B cell (primary cell): ENCODE measurements at places on chromosomes 3 and 15. TPM values are rescaled to one million over a fixed set of nuclear protein-coding genes. Genes with fewer than 3 reads are reported as not detected.

DNA sequence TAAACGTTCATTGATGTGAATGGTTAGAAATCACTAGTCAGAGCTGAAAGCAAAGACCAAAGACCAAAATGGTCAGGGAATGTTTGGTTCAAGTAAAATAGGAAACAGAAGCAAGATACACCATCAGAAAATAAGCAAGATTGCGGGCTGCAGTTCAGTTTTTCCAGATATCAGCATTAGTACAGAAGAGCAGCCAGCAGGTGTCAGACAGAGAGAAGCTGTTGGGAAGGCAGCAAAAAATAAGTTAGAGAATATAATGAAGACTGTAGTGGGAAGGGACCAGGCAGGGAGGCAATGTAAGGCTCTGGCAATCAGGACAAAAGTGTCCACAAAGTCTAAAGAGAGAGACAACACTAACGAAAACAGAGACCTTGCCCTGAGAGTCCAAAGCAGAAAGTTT, 639.4 kb upstream of the NAALADL2 start:
- no peaks in the 10 kb centered on the region for H3K27me3 ChIP-seq
- no peak for DNase-seq
- no peaks in the 10 kb centered on the region for H3K36me3 ChIP-seq

Gene CNTN4
- 0.05 TPM in 1 of 2 replicates, not detected in the other for total RNA-seq

GRCh38 chr15:40118473-40118872, 9.8 kb upstream of the BMF start:
- H3K4me3 ChIP-seq, result no peak overlapping the region
- H3K27me3 ChIP-seq, result no peaks in the 10 kb centered on the region
- no peak overlapping the region for H3K27ac ChIP-seq

DNA sequence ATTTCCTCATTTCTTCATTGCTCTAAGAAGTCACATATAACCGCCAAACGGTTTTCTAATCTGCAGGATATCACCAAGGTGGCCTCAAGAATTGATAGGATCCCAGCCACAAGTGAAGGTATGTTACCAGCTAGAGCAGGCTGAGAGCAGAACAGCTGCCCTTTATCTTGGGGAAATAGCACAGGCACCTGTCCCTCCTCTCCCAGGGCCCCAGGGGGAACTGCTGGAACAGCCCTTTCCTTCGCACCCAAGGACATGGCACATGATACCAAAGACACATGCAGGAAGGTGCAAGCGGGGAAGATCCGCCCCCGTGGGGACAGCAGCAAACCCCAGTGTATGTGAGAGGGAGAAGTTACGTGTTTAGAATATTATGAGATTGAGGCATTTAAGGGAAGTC, 35.3 kb downstream of the HOMER2 start:
- H3K27ac ChIP-seq, result no peak overlapping the region
- H3K27me3 ChIP-seq, result no peaks in the 10 kb centered on the region
- H3K4me3 ChIP-seq, result no peak overlapping the region
- H3K36me3 ChIP-seq, result no peaks in the 10 kb centered on the region

DNA sequence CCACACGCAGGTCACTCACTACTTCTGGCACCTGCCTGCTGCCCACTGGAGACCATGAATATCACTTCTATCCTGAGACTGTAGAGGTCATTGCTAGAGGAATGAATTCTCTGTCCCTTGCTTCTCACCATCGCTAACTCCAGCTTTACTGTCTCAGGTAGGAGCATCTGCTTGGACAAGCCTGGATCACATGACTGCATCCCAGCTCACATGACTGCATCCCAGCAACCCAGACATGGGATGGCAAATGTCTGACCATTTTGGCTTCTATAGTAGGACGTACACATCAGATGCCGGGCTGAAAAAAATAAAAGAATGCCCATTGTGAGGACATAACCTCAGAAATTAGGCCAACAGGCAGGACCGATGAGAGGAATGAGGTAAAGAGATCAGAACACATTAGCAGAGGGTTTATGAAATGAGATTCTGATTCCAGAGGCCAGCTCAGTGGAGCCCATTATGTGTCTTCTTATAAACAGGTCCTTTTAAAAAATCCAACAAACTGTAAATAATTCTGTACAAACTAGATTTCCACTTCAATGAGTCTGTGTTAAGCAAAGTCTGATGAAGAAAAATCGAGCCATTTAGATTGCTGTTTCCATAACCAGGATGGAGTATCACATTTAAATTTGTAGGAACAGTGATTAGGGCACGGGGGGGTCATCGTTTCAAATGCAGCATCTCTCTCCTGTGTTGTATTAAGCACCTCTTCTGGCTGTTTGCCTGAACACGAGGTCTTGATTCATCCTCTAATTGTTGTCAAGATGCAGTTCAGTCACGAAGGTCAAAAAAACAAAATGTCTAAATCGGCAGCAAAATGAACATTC, 126.7 kb downstream of the MTHFS start:
- no peaks in the 10 kb centered on the region for H3K36me3 ChIP-seq
- H3K27me3 ChIP-seq, result peaks cover 3% of the 10 kb centered on the region
- no peak overlapping the region for H3K4me3 ChIP-seq

DNA sequence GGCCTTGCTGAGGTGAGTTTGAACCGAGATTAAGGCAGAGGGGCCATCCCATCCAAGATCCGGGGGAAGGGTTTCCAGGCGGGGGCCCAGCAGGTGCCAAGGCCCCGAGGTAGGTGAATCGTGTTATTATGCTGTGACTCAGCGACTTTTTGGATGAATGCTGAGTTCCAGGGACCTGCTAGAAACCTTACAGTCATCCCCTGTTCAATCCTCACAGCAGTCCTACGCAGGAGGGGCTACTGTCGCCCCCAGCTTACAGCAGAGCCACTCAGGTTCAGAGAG, 40.9 kb downstream of the DNAJB8 start:
- no peak overlapping the region for H3K4me3 ChIP-seq
- H3K27ac ChIP-seq, result no peak overlapping the region
- H3K36me3 ChIP-seq, result no peaks in the 10 kb centered on the region

DNA sequence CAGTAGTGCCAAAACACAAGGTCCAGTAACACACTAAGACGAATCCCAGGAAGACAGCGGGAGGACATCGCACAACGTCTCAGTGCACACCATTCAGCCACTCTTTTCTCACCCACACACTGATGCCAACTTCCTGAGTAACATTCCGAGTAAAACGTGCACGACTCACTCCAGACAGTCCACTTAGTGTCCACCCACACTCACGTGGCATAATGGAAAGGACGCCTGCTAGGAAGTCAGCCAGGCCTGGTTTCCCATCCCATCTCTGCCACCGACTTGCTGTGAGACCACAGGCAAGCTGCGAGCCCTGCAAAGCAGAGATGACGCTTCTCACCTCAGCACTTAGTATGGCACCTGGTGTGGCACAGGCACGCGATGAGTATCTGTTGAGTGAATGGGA, 36.8 kb upstream of the VGLL4 start:
- no peaks in the 10 kb centered on the region for H3K27me3 ChIP-seq
- H3K4me1 ChIP-seq, result no peaks in the 10 kb centered on the region
- no peak overlapping the region for H3K4me3 ChIP-seq
- no peak overlapping the region for H3K27ac ChIP-seq

DNA sequence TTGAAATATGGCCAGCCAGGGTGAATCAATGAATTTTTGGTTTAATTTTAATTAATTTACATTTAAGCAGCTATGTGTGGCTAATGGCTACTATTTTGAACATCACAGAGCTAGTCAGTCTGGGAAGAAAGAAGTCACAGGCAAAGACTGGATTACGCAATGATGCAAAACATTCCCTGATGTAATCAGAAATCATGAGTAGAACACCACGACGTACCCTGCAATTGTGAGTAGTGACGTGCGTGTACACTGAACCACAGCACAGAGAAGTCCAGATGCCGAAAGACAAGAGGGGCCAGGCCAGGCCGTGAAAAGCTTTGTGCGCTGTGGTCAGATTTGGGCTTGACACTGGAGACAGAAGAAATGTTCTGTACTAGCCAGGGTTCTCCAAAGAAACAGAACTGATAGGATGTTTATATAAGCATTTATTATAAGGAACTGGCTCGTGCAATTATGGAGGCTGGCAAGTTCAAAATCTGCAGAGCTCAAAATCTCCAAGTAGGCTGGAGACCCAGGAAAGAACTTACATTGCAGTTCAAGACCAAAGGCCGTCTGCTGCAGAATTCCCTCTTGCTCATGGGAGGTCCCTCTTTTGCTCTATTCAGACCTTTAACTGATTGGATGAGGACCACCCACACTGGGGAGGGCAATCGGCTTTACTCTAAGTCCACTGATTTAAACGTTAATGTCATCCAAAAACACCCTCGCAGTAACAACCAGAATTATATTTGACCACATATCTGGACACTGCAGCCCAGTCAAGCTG, 44.6 kb downstream of the SH3BP5 start:
- H3K4me1 ChIP-seq, result peaks cover 89% of the 10 kb centered on the region
- H3K27ac ChIP-seq, result peak overlapping the region; percentile 87
- H3K4me3 ChIP-seq, result no peak overlapping the region
- no peak for DNase-seq
- no peaks in the 10 kb centered on the region for H3K27me3 ChIP-seq
- peaks cover 2% of the 10 kb centered on the region for H3K36me3 ChIP-seq

DNA sequence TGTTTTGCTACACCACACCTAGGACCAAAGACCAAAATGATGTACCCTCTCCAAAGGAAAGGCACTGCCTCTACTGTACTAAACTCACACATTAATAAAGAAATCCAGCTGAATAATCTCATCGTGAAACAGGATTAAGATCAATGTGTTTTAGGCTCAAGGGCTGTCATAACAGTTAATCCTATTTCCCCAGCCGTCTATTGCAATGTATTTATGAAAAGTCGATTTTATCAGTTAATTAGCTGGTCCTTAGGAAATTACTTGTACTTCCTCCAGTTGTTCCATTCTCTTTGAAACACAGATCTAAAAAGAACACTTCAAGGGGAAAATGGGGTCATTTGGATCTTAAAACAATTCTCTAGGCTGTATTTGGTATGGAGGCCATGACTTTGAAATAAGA, 8.5 kb downstream of the ETV5 start:
- DNase-seq, result no peak
- peaks cover 12% of the 10 kb centered on the region for H3K27me3 ChIP-seq
- H3K4me3 ChIP-seq, result no peak overlapping the region
- H3K4me1 ChIP-seq, result peaks cover 6% of the 10 kb centered on the region
- no peaks in the 10 kb centered on the region for H3K36me3 ChIP-seq
- H3K27ac ChIP-seq, result no peak overlapping the region

- H3K27me3 ChIP-seq, result no peaks in the 10 kb centered on the region
- no peak overlapping the region for H3K27ac ChIP-seq
- no peak overlapping the region for H3K4me3 ChIP-seq
- peaks cover 3% of the 10 kb centered on the region for H3K4me1 ChIP-seq
Observed at GRCh38 chr3:150370122-150370602, 37.9 kb upstream of the TSC22D2 start.

Gene PLS1
- 0.73 and 0.74 TPM in 2 replicates for total RNA-seq

DNA sequence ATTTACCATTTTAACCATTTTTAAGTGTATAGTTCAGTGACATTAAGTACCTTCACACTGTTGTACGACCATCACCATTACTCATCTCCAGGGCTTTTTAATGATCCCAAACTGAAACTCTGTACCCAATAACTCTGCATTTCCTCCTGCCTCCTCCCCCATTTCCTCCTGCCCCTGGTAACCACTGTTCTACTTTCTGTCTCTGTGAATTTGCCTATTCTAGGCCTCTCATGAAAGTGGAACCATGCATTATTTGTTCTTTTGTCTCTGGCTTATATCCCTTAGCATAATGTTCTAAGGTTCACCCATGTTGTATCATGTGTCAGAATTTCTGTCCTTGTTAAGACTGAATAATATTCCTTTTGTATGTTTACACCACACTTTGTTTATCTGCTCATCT, 154.2 kb downstream of the MECOM start:
- H3K4me3 ChIP-seq, result no peak overlapping the region
- H3K4me1 ChIP-seq, result peaks cover 15% of the 10 kb centered on the region
- no peaks in the 10 kb centered on the region for H3K27me3 ChIP-seq
- no peak for DNase-seq
- no peaks in the 10 kb centered on the region for H3K36me3 ChIP-seq

Gene RTP1
- total RNA-seq, result not detected in 2 replicates

GRCh38 chr3:157532529-157533297, 29.5 kb upstream of the VEPH1 start:
- no peak overlapping the region for H3K27ac ChIP-seq
- DNase-seq, result peak; percentile 17
- H3K27me3 ChIP-seq, result no peaks in the 10 kb centered on the region
- H3K36me3 ChIP-seq, result no peaks in the 10 kb centered on the region
- H3K4me3 ChIP-seq, result no peak overlapping the region

DNA sequence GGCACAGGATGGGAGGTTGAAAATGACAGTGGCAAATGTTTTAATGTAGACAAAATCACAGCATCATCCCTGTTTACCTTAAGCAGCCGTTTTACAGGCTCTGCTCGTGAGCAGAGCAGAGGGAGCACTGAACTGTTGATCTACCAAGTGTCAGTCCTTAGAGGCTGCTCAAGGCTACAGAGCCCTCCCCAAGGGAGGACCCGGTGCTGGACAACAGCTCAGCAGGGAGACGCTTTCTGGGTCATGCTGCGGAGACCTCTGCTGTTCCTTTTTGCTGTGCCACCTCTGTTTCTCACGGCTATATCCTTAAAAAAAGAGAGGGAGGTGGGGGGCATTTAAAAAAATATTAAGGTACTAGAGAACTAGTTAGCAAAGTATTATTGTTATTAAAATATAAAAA, 400.2 kb downstream of the GABRB3 start:
- no peak for DNase-seq
- no peaks in the 10 kb centered on the region for H3K36me3 ChIP-seq
- H3K27me3 ChIP-seq, result no peaks in the 10 kb centered on the region
- H3K4me3 ChIP-seq, result no peak overlapping the region

GRCh38 chr3:14877469-14877868, 58.7 kb downstream of the FGD5 start:
- H3K27ac ChIP-seq, result no peak overlapping the region
- no peak for DNase-seq
- peaks cover 6% of the 10 kb centered on the region for H3K4me1 ChIP-seq
- H3K36me3 ChIP-seq, result no peaks in the 10 kb centered on the region

GRCh38 chr3:45571969-45572368, 22.6 kb upstream of the LIMD1 start:
- H3K36me3 ChIP-seq, result no peaks in the 10 kb centered on the region
- peaks cover 19% of the 10 kb centered on the region for H3K4me1 ChIP-seq
- H3K27me3 ChIP-seq, result no peaks in the 10 kb centered on the region
- no peak overlapping the region for H3K27ac ChIP-seq
